ENCODE measurements at places on chromosomes 11 and 22.

- DNase-seq = no peak
These were observed 400.7 kb downstream of the TMEM135 start for GRCh38 chr11:87438416-87438815.

GRCh38 chr11:60874421-60875365 lies 7.4 kb downstream of the ZP1 start:
- no peak for DNase-seq

DNA sequence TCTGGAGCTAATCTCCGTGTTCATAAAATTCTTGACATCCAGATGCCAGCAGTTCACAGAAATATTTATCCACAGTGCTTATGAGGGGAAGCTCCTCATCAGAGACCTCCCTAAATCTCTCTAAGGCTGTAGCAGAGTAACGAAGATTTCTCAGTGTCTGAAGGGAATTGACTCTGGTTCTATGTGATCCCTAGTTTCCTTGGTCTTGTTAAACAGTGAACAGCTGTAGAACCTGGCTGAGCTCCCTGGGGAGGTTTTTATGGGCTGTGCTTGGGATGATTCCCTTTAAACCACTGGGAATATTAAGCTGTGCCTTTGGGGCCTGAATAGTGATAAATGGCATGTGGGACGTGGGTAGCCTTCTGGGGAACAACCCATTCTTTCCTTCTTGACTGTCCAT lies 43.7 kb upstream of the ARHGAP20 start:
- no peak for DNase-seq

DNA sequence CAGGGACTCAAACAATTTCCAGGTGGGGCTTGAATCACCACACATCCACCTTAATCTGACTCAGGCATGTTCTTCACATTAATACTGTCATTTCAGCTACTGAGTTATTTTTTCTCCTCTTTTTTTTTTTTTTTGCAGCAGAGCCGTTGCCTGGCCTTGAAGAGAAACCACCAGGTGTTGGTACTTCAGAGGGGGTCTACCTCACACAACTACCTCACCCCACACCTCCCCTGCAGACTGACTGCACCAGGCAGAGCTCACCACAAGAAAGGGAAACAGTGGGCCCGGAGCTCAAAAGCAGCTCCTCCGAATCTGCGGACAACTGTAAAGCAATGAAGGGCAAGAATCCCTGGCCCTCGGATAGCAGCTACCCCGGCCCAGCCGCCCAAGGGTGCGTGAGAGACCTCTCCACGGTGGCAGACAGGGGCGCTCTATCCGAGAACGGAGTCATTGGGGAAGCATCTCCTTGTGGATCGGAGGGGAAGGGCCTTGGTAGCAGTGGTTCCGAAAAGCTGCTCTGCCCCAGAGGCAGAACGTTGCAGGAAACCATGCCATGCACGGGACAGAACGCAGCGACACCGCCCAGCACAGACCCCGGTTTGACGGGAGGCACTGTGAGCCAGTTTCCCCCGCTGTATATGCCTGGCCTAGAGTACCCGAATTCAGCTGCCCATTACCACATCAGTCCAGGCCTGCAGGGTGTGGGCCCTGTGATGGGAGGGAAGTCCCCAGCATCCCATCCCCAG lies 15.1 kb upstream of the SLC25A18 start:
- DNase-seq = no peak

DNA sequence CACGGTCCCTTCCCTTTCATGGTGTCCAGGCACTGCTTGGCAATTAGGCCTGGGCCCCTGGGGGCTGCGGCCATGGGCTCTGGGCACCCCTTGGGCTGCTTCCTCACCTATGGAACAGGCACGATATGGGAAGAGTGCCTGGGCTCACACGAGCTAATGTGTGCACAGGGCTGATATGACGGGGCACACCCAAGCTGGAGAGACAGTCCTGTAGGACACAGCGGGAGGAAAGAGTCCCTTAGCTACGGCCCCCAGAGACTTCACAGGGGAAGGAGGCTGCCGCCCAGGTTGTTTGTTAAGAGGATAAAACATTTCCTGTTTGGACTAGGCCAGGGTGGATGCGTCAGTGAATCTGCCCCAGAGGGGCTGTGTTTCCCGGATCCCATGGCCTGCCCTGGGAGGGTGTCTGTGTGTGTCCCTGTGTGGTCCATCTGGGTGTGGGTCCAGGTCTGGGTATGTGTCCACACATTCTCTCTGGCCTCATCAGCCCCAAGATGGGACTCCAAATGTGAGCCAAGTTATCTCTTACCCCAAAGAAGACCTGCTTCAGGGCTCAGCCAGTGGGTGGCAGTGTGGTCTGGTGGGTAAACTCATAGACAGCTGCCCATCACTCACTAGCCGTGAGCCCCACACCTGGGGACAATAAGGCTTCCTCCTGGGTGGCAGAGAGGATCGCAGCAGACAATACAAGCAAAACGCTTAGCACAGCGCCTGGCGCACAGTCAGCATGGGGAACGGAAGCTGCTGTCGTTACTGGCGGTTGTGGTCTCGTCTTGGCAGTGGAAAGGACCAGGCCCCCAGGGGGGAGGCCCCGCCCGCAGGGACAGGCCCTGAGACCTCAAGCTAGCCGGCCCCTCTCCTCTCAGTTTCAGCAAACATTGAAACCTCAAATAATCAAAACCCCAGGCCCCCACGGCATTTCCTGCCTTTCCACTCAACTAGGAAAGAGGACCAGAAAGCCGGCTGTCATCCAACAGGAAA lies 3.2 kb upstream of the EMID1 start:
- peak; percentile 52 for DNase-seq

GRCh38 chr11:27610280-27610679 lies 90.0 kb downstream of the BDNF start:
- DNase-seq = no peak

- DNase-seq = no peak
These were observed 404.0 kb downstream of the BUD13 start for GRCh38 chr11:116368784-116369183.

DNA sequence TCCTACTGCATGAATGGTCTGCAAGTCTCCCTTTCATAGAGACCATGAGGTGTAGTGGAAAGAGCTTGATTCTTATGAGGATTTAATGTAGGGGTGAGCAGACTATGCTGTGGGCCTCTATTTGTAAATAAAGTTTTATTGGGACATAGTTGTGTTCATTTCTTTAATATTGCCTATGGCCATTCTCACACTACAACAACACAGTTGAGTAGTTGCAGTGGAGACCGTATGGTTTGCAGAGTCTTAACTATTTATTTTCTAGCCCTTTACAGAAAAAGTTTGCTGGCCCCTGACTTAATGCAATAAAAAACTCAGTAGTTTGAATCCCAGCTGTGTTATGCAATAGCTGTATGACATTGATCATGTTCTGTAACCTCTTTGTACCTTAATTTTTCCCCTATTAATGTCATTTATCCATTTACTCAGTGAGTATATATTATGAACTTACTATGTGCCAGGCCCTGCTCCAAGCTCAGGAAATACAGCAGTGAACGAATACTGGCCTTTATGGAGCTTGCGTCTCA lies 106.3 kb downstream of the ATXN10 start:
- DNase-seq = no peak
